ENCODE measurements at places on chromosomes 7 and 10.

- no peak for DNase-seq
These were observed 28.9 kb downstream of the MAD1L1 start for GRCh38 chr7:2203766-2204300.

DNA sequence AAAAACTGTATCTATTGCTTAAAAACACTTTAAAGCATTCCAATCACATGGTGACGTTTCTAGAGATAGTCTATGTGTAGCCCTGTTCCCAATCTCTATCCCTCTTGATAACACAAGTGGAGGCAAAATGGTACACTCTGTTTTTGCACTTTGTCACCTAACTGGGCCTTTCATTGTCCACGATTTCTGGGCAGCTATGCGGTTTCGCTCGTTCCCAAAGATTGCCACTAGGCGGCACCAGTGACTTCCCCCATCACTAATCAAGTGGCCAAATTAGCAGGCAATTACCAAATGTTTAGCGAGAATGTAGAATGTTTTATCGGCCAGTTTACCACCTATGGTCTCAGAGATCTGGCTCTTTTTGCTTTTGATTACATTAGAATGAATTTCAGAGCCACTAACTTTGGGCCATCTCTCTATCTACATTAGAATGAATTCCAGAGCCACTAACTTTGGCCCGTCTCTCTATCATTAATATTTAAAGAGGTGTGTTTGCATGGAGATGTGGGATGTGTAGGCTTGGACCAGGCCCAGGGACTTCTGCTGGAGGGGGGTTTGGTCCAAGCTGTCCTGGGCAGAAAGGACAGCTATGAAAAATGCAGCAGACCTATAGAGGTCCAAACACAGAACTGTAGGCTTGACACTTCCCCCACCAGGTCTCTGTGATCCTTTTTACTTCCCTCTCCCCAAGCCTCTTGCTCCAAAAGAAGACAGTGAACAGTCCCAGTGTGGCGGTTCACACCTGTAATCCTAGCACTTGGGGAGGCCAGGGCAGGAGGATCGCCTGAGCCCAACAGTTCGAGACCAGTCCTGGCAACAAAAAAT is 90.1 kb downstream of the EPC1 start:
- DNase-seq, result peak; percentile 3

- no peak for DNase-seq
These were observed 12.1 kb upstream of the PYROXD2 start for GRCh38 chr10:98427011-98427515.

DNA sequence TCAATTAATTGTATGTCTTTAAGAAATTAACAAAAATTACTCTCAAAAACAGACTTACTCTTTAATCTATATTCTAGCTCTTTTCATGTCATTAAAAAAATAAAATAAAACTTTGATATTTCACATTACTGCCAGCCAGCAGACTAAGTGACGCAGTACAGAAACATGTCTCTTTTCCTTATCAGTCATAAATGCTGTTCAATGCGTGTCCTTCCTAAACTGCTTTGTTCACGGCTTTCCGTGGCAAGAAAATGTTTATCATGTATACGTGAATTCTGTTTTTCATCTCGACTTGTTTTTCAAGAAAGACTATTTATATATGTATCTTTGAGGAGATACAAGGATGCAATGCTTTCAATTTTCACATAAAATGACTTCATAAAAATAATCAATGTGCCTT is 182.4 kb downstream of the DOCK4 start:
- no peak for DNase-seq

DNA sequence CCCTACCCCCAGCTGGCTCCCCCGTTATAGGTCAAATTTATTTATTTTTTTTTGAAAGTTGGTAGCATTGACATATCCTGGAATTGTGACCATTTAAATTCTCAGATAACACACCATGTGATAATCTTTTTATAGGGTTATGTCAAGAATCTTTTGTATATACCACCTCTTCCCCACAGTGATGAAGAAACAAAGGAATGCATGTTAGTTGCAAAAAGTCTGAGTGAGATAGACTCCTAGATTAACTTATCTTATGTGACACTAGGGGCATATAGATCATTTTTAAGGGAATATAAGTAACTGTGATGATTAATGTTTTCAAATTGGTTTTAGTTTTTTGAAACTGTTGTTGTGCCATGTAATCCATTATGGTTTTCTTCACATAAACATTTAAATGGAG is 68.3 kb downstream of the MLLT10 start:
- DNase-seq, result no peak

- DNase-seq, result no peak
These were observed 49.6 kb upstream of the UBN2 start for GRCh38 chr7:139181404-139181803.

DNA sequence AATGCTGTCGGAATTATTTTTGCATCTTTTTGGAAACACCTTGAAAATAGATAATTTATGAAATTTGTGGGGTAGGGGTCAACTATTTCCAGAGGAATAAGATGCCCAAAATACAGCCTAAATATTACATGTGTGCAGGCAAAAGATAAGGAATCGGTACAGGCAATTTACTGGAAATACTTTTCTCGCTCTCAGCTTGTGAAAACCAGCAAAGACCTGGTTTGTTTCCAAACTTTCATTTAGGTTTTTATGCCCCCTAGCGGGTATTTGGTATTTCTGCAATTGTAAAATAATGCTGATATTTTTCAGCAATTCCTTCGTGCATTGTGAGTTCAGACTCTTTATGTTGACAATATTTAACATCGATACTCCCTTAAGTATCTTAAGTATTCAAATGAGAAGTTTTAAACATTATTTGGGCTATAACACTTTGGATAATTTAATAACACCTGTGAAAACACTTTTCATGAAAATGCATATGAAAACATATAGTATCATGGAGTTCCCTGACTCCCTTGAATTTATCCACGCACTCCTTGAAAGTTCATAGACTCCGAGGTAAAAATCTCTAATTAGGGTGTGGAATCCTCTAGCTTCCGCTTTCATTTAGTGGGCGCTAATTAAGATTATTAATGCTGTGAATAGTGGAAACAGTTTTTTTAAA is 132.4 kb downstream of the TSPAN12 start:
- no peak for DNase-seq

- no peak for DNase-seq
These were observed 113.3 kb upstream of the PRPS1L1 start for GRCh38 chr7:18140943-18141342.

DNA sequence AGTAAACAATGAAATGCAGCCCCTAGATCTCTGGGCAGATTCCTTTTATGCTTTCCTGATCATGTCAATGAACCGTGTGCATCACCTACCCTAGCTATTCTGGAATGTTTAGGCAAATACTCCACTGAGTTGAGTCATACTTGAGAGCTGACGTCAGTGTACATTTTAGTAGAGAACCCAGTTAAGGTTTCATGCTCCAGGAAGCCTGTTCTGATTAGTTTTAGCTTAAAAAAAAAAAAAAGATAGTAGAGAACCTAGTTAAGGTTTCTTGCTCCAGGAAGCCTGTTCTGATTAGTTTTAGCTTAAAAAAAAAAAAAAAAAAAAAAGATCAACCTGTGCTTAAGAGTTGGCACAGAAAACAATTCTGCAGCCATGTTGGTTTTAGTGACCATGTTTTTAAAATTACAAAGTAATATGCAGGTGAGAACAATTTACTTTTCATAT is 3.7 kb upstream of the MCU start:
- DNase-seq, result no peak

DNA sequence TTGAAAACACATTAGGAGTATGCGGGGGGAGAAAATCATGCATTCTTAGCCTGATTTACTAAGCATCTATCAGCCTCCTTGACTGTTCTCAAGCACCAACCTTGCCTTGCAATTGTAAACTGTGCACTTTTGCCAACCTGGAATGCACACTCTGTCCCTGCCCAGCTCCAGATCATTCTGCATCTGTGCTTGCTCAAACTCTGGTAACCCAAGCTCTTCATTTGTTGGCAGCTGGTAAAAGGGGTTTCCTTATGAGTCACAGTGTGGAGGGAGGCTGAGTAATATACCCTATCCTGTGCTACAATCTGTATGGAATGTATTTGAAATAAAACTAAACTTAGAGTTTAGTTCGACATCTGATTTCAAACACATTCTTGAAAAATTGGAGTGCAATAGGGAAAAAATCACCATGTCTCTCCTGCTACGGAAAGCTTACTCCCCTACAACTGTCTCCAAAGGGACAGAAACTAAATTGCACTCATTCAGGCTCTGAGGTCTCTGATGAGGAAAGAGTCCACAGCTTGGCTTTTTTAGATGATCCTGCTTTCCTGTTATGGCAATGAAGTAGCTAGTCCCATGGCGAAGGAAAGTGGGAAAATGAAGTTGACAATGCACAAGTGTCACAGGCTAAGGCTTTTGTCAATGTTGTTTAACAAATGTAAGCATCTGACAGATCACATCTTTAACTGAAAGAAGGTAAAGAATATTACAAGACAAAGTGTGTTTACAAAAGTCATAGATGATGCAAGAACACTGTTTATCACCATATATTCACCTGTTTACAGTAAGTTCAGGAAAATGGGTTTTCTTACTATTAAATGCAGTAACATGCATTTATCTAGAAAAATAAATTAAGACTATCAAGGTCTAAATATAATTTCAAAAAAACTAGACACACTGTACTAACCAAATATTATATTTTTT is 61.9 kb downstream of the TES start:
- no peak for DNase-seq

DNA sequence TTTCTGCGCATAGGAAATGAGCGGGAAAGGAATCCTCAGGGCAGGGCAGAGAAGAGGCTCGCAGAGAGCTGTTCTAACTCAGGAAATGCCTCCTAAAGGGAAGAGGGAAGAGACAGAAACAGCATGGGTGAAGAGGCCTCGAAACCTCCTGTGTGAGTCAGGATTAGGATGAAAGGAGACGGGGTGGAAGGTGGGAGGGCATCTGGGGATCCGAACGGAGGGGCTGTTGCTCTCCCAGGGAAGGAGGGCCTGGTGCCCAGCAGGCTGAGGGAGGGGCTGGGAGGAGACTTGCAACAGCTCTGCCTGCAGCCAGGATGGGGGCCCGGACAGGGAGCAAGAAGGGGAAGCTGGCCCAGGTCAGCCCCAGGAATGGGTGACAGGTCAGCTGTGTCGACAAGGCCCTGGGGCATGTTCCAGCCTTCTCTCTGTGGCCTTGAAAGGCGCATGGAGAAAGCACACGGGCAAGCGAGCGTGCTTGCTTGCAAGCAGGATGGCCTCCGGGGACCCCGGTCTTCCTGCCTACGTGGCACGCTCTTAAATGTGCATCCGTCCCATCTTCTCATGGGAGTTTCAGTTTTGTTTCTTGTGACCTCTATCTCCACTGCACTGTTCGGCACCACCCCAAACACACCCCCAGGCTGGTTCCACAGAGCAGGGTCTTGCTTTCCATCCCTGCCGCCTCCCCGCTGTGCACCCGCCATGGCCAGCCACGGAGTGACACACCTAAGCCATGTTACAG is 63.5 kb downstream of the HIPK2 start:
- DNase-seq, result no peak

DNA sequence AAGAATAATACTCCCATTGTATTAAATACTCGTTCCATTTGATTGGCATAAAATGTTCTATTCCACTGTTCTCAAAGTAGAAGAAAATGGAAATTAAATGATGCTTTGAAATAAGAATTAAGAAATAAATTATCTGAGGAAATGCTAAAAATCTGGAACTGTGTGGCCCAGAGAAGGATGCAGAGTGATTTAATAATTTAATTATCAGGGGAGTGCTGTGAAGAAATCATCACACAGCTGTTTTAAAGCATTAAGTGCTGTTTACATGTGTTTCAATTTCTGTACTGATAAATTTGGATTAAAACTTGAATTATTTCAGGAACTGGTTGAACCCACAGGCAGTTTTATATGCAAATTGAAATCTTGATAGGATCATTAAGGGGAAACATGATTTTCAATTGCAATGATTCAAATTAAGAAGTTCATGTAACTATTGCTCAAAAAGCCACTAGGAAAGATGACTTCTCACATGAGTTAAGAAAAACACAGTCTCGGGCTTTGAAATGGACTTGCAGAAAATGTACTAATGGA is 56.3 kb downstream of the COL28A1 start:
- DNase-seq, result no peak

- DNase-seq, result no peak
These were observed 70.6 kb downstream of the AP3M1 start for GRCh38 chr10:74079936-74080590.

- DNase-seq, result no peak
These were observed 60.9 kb downstream of the RELN start for GRCh38 chr7:103928581-103928980.

GRCh38 chr10:133442967-133443924 is 10.5 kb upstream of the SCART1 start:
- DNase-seq, result no peak

DNA sequence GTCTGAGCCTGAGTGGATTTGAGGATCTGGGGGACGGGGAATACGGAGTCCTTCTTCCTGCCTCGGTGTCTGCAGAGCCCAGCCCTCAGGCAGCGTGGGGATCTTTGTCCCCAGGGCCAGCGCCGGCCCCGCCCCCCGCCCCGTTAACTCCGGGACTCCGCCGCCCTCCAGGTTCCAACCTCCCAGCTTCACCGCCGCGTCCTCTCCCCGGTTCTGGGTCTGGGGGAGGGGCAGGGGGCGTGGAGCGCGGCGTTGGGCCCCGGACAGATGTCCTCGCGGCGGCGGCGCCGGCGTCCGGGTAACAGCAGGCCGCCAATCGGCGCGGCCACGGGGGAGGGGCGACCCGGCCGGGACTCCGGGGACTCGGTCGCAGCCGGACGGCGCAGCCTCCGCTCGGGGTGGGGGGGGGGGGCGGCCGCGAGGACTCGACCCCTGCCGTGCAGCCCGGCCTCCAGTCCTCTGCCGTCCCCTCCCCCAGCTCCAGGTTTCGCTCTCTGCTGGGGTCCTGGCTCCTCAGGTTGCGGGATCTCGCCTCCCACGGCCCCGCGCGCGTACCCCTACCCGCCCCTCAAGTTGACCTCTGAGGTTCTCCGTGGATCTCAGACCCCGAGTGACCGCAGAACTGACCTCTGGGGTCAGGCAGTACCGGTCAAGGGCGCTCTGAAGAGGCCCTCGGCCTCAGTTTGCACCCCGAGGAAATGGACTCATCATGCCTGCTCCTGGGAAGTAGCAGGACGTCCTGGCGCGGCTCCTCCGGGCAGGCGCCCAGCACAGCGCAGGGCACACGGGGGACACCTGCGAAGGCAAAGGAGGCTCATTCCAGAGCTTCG is 2.3 kb upstream of the ELFN1 start:
- DNase-seq, result no peak

DNA sequence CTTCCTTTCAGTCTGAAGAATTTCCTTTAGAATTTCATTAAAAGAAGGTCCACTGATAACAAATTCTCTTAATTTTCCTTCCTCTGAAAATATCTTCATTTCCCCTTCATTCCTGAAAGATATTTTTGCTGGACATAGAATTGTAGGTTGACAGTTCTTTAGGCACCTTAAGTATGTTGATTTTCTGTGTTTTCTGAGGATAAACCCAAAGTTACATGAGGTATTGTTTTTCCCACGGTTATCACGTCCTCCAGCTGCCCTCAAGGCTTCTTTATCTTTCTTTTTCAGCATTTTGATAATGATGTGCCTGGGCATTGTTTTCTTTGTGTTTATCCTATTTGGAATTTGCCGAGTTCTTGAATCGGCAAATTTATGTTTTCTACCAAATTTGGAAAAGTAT is 105.3 kb downstream of the ELFN1 start:
- no peak for DNase-seq

- DNase-seq, result no peak
These were observed 235.2 kb downstream of the DPP6 start for GRCh38 chr7:154287356-154287755.

Data from NK-92 treated with Interleukin-12 subunit alpha and Interleukin-12 subunit beta, amount 100 ng/mL, for 24 hours (cell line).